ENCODE measurements at places on chromosomes 2 and 18.

GRCh38 chr2:183610724-183611123, 486.5 kb downstream of the NUP35 start:
- DNase-seq = no peak

DNA sequence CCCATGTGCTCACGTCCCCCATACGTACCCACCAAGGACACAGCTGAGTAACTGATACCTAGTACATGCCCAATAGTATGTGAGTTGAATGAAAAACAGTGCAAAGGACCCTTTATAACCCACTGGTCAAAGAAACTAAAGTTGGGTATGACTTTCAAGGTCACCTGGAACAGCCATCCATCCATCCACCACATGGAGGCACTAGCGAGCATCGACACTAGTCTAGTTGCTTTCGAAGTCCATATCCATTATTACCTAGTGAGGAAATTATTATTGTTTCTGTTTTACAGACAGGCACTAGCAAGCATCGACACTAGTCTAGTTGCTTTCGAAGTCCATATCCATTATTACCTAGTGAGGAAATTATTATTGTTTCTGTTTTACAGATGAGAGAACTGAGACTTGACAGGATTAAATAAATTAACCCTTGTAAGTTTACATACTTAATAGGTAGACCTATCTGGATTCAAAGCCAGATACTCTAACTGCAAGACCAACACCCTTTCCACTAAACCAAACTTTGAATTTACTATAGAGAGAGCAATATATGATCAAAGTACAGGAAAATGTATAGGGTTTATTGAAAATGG, 233.7 kb downstream of the METTL4 start:
- peak; percentile 52 for DNase-seq

DNA sequence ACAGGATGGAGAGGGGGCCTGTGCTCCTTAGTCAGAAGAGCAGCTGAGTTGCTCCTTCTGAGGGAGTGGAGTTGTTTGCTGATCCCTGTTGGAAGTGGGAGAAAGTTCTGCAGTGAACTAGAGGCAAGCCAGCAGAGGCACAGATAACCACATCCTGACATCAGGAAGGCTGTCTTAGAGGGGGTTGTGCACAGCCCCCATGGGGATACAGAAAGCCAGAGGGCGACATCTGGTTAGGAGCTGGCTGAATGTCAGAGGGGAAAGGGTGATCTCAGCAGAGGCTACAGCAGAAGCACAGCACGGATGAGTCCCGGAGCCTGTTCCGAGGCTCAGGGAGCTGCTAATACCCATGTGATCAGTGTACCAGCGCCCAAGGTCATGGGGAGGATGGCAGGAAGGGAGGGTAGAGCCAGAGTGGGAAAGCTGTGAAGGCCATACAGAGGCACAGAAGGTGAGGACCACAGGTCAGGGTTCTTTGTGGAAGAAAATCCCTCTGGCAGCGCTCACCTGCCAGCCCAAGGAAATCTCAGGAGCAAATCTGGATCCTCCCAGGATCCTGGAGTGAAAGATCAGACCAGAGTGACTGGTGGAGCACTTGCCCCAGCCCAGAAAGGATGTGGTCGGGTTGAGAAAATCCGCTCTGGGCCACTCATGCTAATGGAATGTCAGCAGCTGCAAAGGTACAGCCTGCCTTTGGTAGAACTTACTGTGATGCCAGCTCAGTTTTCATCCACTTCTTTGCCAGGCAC, 111.8 kb downstream of the STPG4 start:
- no peak for DNase-seq

DNA sequence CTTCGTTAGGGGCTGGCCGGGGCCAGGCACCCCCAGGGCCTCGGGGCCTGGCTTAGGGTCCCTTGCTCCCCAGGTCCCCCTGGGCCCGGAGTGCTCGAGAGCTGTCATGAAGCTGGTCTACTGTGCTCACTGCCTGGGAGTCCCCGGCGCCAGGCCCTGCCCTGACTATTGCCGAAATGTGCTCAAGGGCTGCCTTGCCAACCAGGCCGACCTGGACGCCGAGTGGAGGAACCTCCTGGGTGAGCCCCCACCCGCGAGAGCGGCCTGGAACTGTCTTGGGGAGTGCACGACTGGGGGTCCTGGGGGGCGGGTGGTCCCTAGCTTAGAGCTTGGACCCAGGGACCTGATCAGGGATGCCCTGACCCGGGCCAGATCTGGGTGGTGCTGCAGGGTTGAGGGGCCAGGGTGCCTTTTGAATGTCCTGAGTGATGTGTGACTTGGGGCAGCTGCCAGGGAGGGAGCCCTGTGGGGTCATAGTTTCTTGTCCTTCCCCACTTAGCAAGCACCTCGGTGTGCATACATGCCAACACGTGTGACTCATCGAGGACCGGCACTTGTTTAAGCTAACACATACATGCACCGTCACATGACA, 27.9 kb downstream of the GPC1 start:
- no peak for DNase-seq

DNA sequence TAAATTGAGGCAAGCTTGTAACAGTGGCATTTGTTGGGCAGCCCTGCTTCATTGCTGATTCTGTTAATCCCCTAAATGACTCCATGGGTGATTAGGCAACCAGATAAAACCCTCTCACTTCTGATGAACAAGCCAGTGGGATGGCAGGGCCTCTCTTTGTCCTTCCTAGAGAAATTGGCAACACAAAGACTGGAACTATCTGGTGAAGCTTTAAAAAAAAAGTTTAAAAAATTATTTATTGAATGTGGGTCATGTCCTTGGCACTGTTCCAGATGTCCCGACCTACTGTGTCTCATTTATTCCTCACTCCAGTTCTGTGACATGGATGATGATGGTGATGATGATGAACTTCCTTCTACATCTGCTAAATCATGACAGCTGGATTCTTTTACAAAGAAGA, 30.8 kb downstream of the NRP2 start:
- DNase-seq = no peak

DNA sequence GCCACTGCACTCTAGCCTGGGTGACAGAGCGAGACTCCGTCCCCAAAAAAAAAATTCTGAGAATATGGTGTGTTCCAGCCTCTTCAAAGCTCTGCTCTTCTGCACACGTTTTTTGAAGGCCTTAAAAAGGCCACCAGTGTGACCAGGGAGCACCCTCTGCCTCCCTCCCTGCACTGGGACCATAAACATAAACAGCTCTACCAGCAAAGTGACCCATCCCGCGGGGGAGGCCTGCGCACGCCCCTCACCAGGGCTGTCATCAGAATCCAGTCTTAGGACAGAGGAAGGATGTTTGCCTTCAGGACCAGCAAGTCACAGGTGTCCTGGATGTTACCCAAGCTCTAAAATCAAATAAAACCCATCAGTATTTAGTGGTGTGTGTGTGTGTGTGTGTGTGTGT, 23.2 kb upstream of the B3GNT7 start:
- no peak for DNase-seq

- DNase-seq = peak; percentile 98
Measured at GRCh38 chr2:162343824-162344616, at the start of gene GCA. Gene GCA, plus strand, starts transcription at chr2:162344132. Its CDS starts 117 bp downstream, at chr2:162344249.

DNA sequence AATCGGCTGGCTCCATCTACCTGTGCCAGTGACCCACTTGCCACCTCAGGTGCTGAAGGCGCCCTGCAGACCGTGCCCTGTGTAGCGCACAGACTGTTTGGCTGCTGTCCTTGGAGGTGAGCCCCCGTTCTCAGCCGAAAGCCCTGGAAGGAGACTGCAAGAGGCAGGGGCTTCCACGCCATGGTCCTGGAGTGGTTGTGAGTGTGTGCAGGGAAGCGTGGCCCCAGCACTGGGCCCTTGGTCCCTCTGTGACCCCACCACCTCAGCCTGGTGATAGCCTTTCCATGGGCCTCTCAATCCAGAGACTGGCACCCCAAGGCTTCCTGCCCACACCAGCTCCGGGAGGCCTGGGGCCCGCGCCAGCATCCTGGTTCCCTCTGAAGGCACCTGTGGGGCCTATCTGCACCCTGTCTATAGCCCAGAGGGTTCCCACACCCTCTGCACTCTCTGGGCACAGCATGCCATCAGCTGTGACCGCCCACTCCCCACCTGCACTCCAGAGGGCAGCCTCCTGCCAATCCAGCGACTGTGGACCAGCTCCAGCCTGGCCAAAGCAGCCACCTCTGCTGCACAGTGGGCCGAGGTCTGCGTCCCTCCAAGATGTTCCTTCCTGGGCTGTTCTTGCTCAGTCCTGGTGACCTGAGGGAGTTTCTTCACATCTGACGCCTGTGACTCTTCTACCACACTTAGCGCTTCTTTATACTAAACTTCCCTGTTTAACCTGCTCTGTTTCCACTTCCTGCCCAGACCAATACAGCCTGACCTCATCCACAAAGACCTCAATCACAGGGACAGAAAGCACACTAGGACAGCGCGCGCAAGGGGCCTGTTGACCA, 109.5 kb downstream of the EIPR1 start:
- no peak for DNase-seq

DNA sequence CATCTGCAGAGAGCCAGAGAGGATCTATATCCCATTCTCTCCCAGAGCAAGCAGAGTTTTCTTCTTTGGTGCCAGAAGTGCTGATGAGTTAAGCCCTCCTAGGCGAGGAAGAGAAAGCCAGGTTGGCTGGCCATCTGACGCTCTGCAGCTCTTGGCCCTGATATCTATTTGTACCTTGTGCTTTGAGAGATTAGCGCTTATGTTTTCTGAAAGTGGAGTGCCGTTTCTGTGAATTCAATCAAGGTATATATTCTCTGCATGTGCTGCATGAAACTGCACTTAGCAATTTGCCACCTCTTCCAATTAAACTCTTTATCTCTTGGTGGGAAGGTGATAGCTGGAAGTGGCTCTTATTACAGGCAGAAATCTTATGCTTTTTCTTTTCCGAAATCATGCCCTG, 177.5 kb downstream of the LPIN1 start:
- no peak for DNase-seq

DNA sequence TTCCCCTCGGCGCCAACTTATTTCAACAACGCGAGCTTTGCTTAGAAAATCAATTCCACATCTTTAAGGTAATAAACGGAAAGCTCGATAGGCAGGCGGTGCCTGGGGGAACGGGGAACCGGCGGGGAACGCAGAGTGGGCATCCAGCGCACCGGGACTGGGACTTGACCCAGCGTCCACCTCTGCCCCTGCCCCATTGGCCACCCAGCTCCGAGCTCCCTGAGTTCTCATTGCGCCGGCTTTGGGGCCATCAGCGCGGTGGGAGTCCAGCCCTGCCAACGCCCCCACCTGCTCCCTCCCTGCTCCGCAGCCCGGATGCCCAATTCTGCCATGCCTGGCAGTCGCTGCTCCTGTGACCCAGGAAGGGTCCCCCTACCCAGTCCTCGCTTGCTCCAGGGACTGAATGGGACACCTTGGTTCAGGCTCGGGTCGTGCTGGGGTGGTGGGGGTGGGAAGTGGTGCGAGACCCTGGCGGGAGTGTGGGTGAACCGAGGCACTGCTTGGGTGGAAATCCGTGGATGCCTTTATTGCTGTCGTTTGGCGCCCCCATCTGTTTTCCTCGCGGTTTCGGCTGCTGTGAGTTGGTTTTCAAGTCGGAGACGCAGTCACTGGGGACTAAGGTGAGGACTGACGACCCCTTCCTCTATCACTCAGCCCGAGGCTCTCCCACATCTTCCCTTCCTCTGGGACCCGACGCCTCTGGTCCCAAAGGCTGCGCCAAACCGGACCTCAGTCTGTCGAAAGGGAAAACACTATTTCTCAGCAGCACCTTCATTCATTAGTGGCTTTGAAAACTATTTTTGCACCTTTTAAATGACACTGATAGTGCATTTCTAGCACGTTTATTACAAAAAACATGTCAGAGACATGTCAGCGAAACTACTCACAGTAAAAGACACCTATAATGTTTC, 2.4 kb upstream of the EVX2 start:
- peak; percentile 52 for DNase-seq

DNA sequence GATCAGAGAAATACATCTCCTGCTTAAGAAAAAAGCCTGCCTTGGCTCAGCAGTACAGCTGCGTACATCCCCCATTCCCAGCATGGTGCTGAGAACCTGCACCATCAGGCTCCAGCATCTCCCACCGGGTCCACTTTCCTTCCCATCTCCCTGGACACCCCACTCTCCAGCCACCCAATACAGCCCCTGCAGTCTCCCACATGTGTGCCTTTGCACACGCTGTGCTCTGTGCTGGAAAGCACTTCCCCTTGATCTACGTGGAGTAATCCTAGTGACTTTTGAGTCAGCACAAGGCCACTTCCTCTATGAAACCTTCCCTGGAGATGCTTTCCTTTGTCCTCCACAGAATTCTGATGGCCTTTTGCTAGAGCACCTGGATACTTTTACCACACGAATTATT, 17.0 kb downstream of the STAT1 start:
- no peak for DNase-seq

DNA sequence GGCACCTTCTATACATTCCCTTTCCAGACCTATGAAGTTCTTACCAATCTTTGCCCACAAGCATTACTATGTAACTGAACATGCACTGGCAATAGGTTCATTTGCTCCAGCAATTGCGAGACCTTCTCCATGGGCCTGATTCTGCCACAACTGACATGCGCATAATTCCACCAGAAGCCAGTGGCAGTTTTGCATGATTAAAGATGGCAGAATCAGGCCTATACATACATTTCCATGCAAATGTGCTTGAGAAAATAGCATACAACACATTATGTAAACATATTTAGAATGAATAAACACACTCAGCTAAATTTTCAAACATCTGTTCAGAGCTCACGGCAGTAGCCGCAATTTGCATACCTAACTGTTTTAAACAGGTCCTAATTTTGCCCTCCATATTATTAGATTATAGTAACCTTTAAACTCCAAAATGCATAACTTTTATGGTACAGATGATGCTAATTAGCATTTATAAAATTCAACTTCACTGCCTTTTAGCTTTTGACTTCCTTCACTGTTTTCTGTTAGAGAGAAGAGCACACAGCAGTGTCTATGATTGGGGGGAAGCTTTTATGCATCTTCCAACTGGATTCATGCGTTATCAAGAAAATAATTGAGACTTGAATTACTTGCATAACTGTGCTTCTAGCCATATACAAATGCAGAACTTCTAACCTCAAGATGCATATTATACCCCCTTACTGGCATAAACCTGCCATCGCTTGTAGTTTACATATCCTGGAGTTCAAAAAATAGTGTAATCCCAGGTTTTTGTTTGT, 155.3 kb upstream of the CDH19 start:
- no peak for DNase-seq

GRCh38 chr2:3241971-3242746, 135.5 kb downstream of the EIPR1 start:
- DNase-seq = no peak

GRCh38 chr2:184637781-184638180, 39.5 kb downstream of the ZNF804A start:
- DNase-seq = no peak

GRCh38 chr2:184628051-184628450, 29.7 kb downstream of the ZNF804A start:
- DNase-seq = peak; percentile 62

GRCh38 chr2:19642501-19642900, 259.3 kb downstream of the TTC32 start:
- no peak for DNase-seq

GRCh38 chr18:34834897-34835296, 124.8 kb downstream of the DTNA start:
- DNase-seq = no peak

DNA sequence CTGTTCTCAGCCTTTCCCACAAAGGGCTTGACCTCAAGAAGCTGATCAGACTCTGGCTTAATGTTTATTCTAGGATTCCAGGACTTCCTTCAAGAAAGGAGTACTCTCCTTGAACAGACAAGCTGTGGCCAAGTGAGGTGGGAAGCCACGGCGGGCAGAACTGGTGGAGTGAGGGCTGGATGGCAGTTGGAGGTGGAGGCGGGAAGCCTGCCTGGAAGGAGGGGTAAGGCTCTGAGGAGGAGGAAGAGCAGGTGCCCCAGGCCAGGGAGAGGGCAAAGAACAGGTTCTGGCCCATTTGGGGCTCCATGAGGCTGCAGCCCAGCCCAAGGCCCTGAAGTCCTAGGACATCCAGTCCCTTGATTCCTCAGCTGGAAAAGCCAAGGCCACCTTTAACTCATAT, 143.9 kb downstream of the CYP26B1 start:
- DNase-seq = no peak

- peak; percentile 82 for DNase-seq
Measured at GRCh38 chr2:74816540-74817303, 17.2 kb upstream of the HK2 start.
